ENCODE measurements at places on chromosomes 3 and 15.

DNA sequence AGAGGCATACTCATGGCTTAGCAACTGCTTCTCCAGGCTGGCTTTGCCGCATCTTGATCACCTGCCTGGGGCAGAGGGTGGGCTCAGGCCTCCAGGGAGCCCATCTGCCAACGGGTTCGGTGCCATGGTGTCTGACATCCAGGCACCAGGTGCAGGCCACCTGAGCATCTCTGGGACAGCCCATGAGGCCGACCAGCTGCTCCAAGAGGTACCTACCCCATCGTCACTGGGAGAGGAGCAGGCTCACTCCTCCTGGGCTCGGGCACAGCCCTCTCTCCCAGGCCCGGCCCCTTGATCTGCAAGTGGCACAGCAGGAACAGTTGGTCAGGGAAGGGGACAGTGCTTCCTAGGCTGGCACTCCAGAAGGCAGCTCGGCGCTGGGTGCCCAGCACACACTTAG, 21.9 kb downstream of the TPRA1 start:
- no peak for DNase-seq

- DNase-seq = no peak
These were observed 155.0 kb upstream of the BHLHE40 start for GRCh38 chr3:4823986-4824925.

DNA sequence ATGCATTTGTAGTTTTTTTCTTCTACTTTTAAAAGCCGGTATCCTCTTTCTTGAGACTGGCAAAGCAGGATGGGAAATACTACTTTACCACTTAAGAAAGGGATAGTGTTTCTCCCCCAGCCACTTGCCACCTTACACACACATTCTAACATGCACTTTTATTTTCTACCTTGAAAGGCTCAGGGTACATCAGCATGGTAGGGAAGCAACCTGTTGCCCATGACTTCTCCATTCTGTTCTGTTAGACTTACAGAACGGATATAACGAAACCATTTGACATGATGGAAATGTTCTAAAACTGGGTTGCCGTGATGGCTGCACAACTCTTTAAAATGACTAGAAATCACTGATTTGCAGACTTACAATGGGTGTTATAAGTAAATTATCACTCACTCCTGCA, 405.5 kb downstream of the SHQ1 start:
- DNase-seq = no peak

- no peak for DNase-seq
These were observed 1.4 kb downstream of the CRTC3 start for GRCh38 chr15:90531147-90531546.

GRCh38 chr3:171770689-171771620, 39.3 kb downstream of the PLD1 start:
- no peak for DNase-seq

- no peak for DNase-seq
These were observed 63.2 kb upstream of the ATP2B2 start for GRCh38 chr3:10568549-10568948.

DNA sequence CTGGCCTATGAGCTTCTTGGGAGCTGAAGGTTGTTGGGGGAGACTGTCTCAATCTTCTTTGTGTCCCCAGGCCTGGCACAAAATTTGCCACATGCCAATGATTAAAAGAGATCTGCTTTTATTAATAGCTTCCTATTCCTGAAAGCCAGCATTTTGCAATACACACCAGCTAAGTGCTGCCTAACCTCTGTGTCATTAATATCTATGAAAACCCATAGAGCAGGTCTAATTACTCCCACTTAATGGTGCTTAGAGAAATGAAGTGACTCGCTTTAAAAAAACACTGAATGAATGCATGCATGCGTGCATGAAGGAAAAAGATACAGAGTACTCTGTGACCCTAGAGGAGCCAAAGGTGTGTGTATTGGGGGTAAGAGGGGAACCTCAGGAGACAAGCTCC, 55.0 kb downstream of the SLC6A1 start:
- DNase-seq = no peak
